ENCODE measurements at places on chromosomes 7 and 10. TPM values are rescaled to one million over a fixed set of nuclear protein-coding genes. Genes with fewer than 3 reads are reported as not detected.

- DNase-seq = no peak
Observed at GRCh38 chr7:24840563-24840962, 83.3 kb upstream of the GSDME start.

DNA sequence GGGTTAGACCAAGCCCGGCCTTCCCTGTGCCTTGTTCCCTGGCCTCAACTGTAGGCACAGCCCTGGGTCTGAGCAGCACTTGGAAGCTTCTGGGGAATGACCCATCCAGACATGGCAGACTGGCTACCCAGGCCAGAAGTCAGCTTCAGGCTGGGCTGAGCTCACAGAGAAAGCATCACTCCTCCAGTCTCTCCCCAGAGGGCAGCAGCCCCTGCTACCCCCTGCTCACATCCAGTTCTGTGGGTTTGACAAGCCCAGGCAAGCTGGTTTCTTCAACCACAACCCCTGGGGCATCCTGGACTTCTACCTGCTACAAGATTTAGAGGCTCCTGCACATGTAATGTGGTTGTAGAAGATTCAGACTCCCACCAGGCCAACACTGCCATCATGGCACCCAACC lies 9.0 kb downstream of the C10orf71 start:
- DNase-seq = no peak

- no peak for DNase-seq
Observed at GRCh38 chr7:52758356-52758755, 277.1 kb upstream of the POM121L12 start.

- peak; percentile 78 for DNase-seq
Observed at GRCh38 chr10:76984559-76985443, 652.8 kb downstream of the KCNMA1 start.

DNA sequence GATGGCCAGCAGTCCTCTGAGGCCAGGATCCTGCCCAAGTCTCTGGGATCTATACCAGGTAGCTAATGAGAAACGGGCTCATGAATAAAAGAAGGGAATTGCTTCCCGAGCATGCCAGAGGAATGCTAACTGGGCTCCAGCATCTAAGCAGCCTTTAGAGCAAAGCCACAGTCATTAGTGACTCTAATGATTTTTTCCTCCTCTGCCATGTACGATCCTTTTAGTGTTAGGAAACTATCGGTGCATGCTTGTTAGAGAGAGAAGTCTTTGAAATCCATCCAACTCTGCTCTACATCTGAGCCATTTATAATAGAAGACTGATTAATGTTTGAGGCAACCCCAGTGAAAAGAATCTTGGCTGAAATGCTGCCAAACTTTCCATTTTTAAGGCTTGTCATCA lies 124.9 kb upstream of the TCERG1L start:
- DNase-seq = no peak

- peak; percentile 7 for DNase-seq
Observed at GRCh38 chr10:85791818-85792532, 574.6 kb downstream of the GRID1 start.

- no peak for DNase-seq
Observed at GRCh38 chr7:50372923-50373322, 68.4 kb downstream of the IKZF1 start.

- peak; percentile 81 for DNase-seq
Observed at GRCh38 chr10:102814453-102814871, 22.8 kb downstream of the CYP17A1 start.

GRCh38 chr7:80918399-80918798 lies 452 bp downstream of the SEMA3C start:
- DNase-seq = peak; percentile 37

DNA sequence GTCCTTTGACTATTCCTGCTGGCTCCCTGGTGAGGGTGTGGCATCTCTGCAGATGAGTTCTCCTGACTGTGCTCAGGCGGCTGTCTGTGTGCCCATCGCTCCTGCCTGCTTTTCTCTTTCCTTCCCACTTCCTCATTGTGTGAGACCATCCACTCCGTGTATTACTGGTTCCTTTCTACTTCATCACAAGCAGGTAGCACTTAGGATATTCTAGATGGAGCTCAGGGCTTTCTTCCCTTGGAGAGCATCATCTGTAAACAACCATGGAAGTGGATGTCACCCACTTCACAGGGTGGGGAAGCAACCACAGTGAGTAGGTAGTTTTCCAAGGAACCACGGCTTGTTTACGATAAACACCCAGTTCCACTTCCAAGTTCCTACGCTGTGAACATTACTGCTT lies 15.7 kb downstream of the DNAJB6 start:
- no peak for DNase-seq

ELFN1 gene
- under 0.01 TPM for total RNA-seq

SLIT1 gene
- not detected for total RNA-seq

ADRA2A gene
- total RNA-seq = under 0.01 TPM

SYT15 gene
- total RNA-seq = 0.79 TPM

Measured in lung microvascular endothelial cell (primary cell).